ENCODE measurements at places on chromosomes 6 and 20. TPM values are rescaled to one million over a fixed set of nuclear protein-coding genes. Genes with fewer than 3 reads are reported as not detected.

- peaks cover 22% of the 10 kb centered on the region for H3K27me3 ChIP-seq
- H3K36me3 ChIP-seq: no peaks in the 10 kb centered on the region
- H3K4me3 ChIP-seq: no peak overlapping the region
- DNase-seq: no peak
- peaks cover 15% of the 10 kb centered on the region for H3K4me1 ChIP-seq
Observed at GRCh38 chr20:56627122-56628014, 1.7 kb upstream of the TFAP2C start.

Gene DLK2
- not detected for total RNA-seq

DNA sequence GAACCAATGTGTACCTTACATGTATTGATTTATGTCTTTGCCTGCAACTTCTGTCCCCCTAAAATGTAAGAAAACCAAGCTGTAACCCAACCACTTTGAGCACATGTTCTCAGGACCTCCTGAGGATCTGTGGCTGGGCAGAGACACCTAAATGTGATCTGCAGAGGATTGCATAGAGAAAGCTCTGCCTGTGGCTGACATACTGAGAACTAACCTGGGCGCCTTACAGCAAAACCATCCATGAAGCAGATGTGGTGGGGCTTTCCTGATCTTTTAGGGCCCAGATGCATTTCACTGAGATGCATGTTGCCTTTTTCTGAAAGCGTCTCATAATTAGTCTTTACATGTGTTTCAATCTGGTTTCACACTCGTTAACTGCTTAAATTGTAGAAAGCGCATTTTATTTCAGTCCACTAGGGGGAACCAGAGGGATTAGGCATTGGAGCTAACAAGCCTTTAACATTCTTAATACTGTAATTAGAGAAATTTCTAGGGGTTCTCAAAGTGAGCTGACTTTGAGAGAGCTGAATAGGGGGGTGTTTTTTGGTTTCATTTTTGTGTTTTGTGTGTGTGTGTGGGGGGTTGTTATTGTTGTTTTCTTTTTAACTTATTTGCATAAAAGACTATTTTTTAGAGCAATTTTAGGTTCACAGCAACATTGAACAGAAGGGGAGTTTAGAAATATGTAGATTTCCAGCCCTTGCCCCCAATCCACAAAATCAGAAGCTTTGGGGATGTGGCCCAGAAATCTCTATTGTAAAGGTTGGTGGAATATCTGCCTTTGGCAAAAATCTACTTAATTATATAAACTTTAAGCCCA lies 50.9 kb upstream of the FAM184A start:
- no peaks in the 10 kb centered on the region for H3K36me3 ChIP-seq
- no peak for DNase-seq
- H3K4me3 ChIP-seq: no peak overlapping the region
- no peaks in the 10 kb centered on the region for H3K27me3 ChIP-seq
- H3K4me1 ChIP-seq: no peaks in the 10 kb centered on the region

- peaks cover 3% of the 10 kb centered on the region for H3K27me3 ChIP-seq
- H3K36me3 ChIP-seq: no peaks in the 10 kb centered on the region
- no peak overlapping the region for H3K27ac ChIP-seq
- no peaks in the 10 kb centered on the region for H3K4me1 ChIP-seq
- no peak for DNase-seq
Observed at GRCh38 chr20:10754824-10755223, 81.0 kb upstream of the JAG1 start.

DNA sequence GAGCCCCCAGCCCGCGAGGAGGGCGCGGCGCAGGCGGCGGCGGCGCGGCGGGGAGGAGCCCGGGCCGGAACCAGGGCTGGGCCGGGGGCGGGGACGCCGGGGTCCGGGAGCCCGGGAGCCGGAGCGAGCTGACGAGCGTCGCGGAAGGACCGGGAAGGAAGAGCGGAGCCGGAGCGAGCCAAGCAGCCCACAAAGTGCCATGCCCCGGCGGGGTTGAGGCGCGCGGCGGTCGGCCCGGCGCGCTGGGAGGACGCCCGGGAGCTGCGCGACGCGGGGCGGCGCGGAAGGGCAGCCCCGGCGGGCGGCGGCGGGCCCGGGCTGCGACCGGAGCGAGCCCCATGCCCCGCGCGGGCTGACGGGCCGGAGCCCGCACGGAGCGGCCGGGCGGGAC lies 289 bp downstream of the FOXP4 start:
- DNase-seq: peak; percentile 73
- peaks cover 15% of the 10 kb centered on the region for H3K27me3 ChIP-seq
- peak overlapping the region; percentile 22 for H3K4me3 ChIP-seq
- no peaks in the 10 kb centered on the region for H3K36me3 ChIP-seq
- peaks cover 49% of the 10 kb centered on the region for H3K4me1 ChIP-seq

GRCh38 chr20:48635791-48636267 lies 192.0 kb downstream of the PREX1 start:
- no peak overlapping the region for H3K27ac ChIP-seq
- peaks cover 96% of the 10 kb centered on the region for H3K36me3 ChIP-seq
- no peaks in the 10 kb centered on the region for H3K27me3 ChIP-seq
- H3K4me1 ChIP-seq: peaks cover 20% of the 10 kb centered on the region

Gene MYLK4
- total RNA-seq: 0.45 TPM

- no peak for DNase-seq
- no peaks in the 10 kb centered on the region for H3K4me1 ChIP-seq
- no peak overlapping the region for H3K27ac ChIP-seq
- H3K4me3 ChIP-seq: no peak overlapping the region
- no peaks in the 10 kb centered on the region for H3K36me3 ChIP-seq
- no peaks in the 10 kb centered on the region for H3K27me3 ChIP-seq
Observed at GRCh38 chr20:61482056-61482887, 230.2 kb downstream of the CDH4 start.

- H3K36me3 ChIP-seq: no peaks in the 10 kb centered on the region
- no peak overlapping the region for H3K27ac ChIP-seq
- H3K4me3 ChIP-seq: no peak overlapping the region
- H3K4me1 ChIP-seq: no peaks in the 10 kb centered on the region
Observed at GRCh38 chr20:58829531-58829941, 21.2 kb downstream of the GNAS-AS1 start.

- H3K36me3 ChIP-seq: no peaks in the 10 kb centered on the region
- DNase-seq: no peak
- H3K4me1 ChIP-seq: no peaks in the 10 kb centered on the region
- no peak overlapping the region for H3K27ac ChIP-seq
- H3K4me3 ChIP-seq: no peak overlapping the region
- H3K27me3 ChIP-seq: no peaks in the 10 kb centered on the region
Observed at GRCh38 chr6:78487401-78487800, 379.9 kb upstream of the IRAK1BP1 start.

GRCh38 chr20:36462440-36463211 lies 78.7 kb upstream of the MYL9 start:
- peak overlapping the region; percentile 64 for H3K4me3 ChIP-seq
- no peaks in the 10 kb centered on the region for H3K36me3 ChIP-seq
- no peaks in the 10 kb centered on the region for H3K27me3 ChIP-seq
- H3K27ac ChIP-seq: peak overlapping the region; percentile 57
- H3K4me1 ChIP-seq: peaks cover 66% of the 10 kb centered on the region
- DNase-seq: peak; percentile 32

DNA sequence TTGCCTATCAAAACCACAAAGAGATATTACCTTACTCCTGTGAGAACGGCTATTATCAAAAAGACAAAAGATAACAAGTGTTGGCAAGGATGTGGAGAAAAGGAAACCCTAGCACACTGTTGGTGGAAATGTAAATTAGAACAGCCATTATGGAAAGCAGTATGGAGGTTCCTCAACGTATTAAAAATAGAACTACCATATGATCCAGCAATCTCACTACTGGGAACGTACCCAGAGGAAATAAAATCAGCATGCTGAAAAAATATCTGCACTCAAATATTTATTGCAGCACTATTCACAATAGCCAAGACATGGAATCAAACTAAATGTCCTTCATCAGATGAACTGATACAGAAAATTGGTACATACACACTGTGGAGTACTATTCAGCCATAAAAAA lies 149.4 kb upstream of the MLN start:
- no peak overlapping the region for H3K27ac ChIP-seq
- no peaks in the 10 kb centered on the region for H3K4me1 ChIP-seq

DNA sequence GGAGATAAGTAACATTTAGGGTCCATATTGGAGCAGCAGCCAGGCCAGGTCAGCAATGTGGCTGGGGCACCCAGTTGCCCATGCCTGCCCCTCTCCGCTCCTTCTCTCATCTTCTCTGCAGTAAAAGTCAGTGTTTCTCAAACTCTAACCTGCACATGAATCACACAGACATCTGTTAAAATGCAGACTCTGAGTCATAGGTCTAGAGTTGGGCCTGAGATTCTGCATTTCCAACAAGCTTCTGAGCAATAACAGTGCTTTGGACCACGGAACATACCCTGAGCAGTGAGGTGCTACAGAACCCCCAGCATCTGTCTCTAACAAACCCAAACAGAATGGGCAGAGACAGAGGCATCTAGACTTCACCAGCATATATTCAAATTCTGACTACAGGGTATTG lies 10.1 kb downstream of the PHF10 start:
- no peak overlapping the region for H3K27ac ChIP-seq
- H3K36me3 ChIP-seq: peaks cover 36% of the 10 kb centered on the region
- no peaks in the 10 kb centered on the region for H3K27me3 ChIP-seq

Gene MUC22
- total RNA-seq: not detected

Gene MUC21
- total RNA-seq: not detected

- DNase-seq: no peak
- H3K4me3 ChIP-seq: no peak overlapping the region
- H3K4me1 ChIP-seq: no peaks in the 10 kb centered on the region
- H3K27ac ChIP-seq: no peak overlapping the region
- no peaks in the 10 kb centered on the region for H3K36me3 ChIP-seq
Observed at GRCh38 chr6:138568997-138569396, 69.7 kb upstream of the NHSL1 start.

DNA sequence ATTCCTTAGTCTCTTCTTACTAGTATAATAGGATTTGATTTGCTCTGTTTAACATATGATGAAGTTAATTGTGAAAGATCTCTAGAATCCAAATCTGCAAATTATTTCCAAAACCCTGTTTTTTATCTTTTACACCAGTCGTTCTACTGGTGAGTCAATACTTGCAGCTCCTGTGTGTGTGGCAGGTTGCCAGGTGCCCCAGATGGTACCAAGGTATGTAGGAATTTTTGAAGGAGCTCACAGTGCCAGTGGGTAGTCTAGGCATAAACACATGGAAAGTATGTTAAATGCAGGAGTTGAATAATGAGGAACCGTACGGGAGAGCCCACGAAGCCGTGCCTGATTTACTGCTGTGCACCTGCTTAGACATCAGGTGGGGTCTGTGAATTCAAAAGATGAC lies 192.2 kb downstream of the FARS2 start:
- no peaks in the 10 kb centered on the region for H3K36me3 ChIP-seq
- no peaks in the 10 kb centered on the region for H3K4me1 ChIP-seq
- DNase-seq: no peak
- H3K27ac ChIP-seq: no peak overlapping the region

Data from natural killer cell (primary cell).